ENCODE measurements at places on chromosomes 13 and 19.

- no peak for DNase-seq
Observed at GRCh38 chr13:21537105-21537504, 66.9 kb downstream of the MICU2 start.

- DNase-seq: no peak
Observed at GRCh38 chr13:23628765-23629565, 58.8 kb downstream of the TNFRSF19 start.

GRCh38 chr13:40329781-40330485, 336.5 kb downstream of the FOXO1 start:
- DNase-seq: no peak

GRCh38 chr19:4064149-4064495, 2.6 kb downstream of the ZBTB7A start:
- no peak for DNase-seq

- DNase-seq: peak; percentile 62
Observed at GRCh38 chr19:47723581-47723940, 10.3 kb downstream of the EHD2 start.

DNA sequence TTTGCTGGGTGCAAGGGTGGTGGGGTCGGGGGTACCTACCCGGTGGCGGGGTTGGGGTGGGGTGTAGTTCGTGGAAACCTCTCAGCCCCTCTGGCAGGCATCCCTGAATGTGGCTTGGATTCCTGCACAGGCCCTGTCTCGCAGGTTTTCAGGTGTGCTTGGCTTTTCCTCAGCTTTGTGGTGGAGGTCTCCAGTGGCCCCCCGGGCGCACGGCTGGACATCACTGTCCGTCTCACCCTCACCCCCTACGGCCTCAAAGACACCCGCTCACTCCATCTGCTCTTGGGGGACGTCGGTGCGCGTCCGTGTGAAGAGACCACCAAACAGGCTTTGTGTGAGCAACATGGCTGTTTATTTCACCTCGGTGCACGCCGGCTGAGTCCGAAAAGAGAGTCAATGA, 44.3 kb downstream of the ZNF146 start:
- DNase-seq: no peak

GRCh38 chr19:50899569-50899968, 11.6 kb downstream of the KLK4 start:
- DNase-seq: no peak

GRCh38 chr19:18967358-18968146, 26.5 kb upstream of the HOMER3 start:
- no peak for DNase-seq

DNA sequence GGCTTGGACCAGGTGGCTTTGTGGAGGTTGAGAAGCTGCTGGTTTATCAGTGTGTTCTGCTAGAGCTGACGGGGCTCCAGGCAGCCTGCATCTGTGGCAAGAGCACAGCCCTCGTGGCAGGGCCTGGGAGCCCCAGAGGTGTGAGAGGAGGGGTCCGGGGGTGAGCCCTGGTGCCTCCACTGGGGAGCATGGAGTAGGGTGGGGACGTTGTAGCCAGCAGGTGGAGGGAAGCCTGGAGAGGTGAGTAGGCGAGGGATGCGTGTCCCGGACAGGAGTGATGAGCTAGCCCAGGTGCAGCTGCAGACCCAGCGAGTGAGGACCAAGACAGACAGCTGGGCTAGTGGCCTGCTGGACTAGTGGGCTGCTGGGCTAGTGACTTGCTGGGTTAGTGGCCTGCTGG, 51.0 kb downstream of the SLC7A9 start:
- DNase-seq: no peak

GRCh38 chr13:74346960-74347359, 212.8 kb upstream of the KLF12 start:
- DNase-seq: no peak

DNA sequence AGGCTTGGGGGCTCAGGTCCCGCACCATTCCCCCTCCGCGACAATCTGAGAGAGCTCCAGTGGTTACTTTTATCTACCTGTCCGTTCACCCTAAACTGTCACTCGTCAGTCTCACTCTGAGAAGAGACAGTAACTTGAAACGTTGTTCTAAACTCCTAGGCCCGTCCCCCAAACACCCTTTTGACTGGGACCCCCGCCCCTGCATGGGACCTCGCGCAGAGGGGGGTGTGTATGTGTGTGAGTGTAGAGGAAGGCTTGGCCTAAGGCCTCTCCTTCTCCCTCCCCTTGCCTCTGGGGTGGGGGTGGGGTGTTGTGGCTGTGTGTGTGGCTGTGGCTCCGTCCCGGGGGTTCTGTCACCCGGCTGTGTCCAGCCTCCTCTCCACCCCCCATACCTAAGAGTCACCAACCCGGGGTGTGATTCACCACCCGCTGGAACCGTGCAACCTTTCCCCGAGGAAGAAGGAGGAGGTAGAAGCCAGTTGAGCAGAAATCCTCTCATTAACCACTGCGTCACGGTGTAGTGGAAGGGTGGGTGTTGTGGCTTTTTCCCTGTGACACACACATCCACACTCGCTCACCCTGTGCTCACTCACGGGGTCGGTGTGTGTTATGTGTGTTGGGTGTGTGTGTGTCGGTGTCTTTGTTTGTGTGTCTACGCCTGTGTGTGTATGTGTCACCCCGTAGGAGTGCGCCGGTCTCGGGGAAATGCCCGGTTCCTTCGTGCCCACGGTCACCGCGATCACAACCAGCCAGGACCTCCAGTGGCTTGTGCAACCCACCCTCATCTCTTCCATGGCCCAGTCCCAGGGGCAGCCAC, 2.4 kb downstream of the FOSB start:
- DNase-seq: no peak

GRCh38 chr19:18271433-18271841, 2.8 kb downstream of the IQCN start:
- DNase-seq: no peak

DNA sequence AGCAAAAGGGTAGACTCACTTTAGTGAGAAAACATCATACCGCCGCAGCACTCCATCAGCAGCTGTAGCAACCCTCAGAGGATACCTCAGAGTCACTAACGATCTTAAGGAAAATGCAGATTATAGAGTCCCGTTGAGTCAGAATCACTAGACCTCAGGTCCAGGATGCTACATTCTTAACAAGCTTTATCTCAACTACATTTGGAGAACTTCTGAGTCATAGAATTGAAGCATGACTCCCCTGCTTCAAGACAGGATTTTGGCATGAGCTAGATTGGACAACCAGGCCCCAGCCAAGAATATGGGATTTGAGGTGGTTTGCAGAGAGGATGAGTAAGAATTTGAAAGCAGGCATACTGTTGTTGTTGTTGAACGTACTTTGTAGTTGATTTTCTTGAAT, 118.9 kb upstream of the UBL3 start:
- DNase-seq: no peak

DNA sequence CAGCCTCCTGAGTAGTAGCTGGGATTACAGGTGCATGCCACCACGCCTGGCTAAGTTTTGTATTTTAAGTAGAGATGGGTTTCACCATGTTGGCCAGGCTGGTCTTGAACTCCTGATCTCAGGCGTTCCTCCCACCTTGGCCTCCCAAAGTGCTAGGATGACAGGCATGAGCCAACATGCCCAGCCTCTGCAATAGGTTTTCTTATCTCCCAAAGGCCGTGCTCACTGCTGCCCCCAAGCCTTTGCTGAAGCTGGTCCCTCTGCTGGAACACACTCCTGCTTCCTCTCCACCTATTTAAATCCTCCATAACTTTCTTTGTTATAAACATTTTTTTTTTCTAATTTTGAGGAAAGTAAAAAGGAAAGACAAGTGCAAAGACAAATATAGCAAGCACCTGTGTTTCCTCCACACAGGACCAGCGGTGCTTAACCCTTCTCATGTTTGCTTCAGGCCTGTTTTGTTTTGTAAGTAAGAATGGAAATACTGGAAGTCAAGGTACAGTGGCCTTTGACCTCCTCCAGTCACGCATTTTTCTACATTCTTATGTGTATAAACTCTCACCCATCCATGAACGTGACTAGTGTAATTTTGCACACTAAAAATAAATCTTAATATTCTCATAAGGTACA, 14.5 kb upstream of the TNFAIP8L1 start:
- DNase-seq: no peak

DNA sequence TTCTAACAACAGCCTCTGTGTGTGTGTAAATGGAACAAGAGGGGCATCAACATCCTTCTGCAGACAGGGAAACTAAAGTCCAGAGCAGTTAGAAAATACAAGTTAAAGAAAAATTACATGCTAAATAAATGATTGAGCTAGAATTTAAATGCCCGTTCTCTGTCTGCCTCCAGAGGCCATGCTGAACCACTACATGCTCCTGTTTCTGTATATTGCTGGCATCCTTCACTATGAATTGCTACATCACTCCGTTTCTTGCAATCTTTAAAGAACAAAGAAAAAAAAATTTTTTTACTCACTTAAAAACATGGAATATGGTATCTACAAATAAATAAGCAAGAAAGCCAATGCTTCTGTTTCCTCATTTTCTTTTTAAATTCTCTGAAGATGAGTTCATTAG, 47.9 kb downstream of the DCT start:
- DNase-seq: no peak

DNA sequence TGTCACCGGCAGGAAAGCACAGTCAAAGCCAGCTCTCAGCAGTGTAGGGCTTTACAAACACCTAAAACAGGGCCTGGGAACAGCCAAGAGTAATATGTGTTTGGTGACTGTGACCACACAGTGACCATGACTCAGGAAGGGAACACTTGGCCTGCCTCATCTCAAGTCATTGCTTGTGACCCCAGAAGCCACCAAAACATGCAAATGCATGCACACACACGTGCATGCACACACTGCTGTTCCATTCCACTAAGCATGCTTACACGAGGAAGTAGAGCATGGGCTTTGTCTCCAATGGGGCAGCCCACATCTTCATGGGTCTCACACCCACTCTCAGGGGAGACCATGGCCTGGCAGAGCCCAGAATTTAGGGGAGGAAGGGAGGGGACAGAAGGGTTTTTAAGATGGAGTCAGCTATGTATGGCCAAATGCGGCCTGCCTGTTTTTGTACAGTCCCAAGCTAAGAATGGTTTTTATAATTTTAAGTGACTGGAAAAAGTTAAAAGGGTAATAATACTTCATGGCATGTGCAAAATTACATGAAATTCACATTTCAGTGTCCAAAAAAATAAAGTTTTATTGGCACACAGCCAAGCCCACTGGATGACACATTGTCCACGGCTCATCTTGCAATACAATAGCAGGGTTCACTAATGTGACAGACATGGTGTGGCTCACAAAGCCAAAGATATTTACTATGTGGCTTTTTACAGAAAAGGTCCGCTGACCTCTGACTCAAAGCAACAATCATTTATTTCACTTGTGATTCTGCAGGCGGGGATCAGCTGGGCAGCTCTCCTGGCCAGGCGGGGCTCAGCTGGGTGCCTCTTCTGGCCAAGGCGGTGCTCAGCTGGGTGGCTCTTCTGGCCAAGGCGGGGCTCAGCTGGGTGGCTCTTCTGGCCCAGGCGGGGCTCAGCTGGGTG, 17.3 kb downstream of the ZFR2 start:
- no peak for DNase-seq

DNA sequence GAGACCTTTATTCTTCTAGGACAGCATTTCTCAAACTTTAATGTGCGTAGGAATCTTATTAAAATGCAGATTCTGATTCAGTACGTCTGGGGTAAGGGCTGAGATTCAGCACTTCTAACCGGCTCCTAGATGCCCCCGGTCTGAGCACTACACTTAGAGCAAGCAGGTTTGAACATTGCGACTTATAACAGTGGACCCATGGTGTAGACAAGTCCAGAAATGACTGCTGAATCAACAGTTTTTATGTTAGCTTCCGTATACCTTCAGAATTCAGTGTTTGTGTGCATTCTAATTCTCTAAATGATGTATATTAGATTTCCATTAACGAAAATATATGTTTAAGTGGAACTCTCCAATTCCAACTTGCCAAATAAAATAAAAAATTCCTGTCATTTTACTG, 17.5 kb upstream of the CPB2 start:
- DNase-seq: no peak

DNA sequence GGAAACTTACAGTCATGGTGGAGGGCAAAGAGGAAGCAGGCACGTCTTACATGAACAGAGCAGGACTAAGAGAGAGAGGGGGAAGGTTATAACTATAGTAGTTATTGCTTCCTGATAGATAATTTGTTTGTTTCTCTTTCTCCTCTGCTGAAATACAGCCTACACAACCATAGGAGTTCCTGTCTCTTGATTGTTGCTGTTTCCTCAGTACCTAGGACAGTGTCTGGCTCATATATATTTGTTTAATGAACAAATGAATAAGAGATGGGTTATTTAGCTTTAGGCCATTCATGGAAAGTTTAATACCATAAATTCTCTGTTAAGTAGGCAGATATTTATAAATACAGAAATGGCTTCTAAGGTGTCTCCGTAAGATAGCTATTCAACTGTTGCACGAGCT, 95.2 kb downstream of the PCCA start:
- no peak for DNase-seq

- DNase-seq: no peak
Observed at GRCh38 chr19:44566984-44567383, 37.5 kb upstream of the CEACAM20 start.

GRCh38 chr19:13302526-13303270, 152.5 kb downstream of the IER2 start:
- DNase-seq: no peak

GRCh38 chr13:60108589-60108988, 55.1 kb downstream of the DIAPH3 start:
- no peak for DNase-seq

DNA sequence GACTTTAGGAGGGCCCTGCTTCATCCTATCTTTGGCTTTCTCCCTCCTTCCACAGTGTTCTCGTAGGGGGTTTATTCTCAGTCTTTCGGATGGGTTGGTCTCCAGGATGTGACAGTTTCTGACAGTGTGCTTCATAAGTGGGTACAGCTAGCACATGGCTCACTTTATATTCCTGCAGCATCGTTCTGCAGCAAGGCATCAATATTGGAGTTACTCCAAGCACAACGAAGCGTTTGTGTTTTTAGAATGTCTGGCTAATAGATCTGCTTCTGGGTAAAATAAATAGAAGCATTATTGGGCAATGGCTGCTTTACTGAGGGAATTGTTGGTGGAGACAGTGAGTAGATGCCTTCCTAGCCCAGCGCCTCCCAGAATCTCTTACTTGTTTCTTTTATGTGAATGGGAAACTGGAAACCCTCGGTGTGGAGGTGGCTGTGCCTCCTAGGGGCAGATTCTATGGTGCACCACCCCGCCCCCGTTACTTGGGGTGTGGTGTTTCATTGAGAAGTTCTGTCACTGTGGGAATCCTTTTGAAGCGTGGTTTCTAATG, 2.0 kb downstream of the FARP1 start:
- peak; percentile 82 for DNase-seq

DNA sequence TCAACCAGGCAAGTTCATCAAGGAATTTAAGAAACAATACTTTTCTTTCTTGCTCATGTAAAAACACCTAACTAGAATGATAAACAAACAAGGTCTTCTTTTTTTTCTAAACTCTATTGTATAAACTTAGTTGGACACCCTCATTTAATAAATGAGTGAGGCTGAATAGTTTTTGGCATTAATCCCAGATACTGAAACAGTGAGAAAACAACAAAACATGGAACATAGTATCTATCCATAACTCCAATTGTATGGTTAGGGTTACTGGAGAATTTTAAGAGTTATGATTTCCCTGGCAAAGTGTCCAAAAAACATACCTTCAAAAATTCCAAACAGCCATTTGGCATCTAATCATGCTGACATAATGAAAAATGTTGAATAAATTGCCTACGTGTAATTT, 5.8 kb upstream of the POMP start:
- DNase-seq: no peak

Measured in A673 (cell line).